ENCODE measurements at places on chromosomes 1 and 21.

DNA sequence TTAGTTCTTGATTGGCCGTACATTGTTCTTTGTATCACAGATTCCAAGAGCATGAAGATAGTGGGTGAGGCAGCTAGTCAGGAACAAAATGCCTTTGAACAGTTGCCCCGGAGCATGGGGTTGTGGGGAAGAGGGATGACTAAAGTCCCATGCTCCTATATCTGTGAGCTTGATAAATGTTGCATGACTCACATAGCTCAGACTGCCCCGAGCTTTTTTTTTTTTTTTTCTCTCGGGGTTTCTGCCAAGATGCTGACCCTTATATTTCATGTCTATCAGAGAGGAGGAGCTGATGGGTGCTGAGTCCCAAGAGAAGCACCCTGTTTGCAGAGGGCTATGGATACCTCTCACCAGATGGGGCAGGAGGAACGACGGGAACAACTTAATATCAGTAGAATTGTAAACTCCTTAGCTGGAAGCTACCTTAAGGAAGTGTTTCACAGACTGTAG is 40.6 kb downstream of the SRRM1 start:
- DNase-seq: no peak

DNA sequence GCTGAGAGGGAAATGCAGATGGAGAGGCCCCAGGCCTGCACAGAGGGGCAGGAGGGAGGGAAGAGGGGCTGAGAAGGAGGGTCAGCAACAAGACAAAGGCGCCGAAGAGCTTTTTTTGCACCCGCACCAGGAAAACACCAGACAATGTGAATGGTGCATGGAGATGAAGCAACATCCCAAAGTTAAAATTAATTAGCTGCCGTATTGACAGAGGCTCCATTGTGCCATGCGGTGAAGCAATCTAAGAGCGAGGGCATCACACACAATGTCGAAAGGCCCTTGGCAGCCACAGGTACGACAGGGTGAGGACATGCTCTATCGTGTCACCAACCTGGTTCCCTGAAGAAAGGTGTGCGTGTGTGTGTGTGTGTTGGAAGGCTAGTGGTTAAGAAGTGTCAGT is 41.2 kb downstream of the SSBP3 start:
- DNase-seq: no peak

DNA sequence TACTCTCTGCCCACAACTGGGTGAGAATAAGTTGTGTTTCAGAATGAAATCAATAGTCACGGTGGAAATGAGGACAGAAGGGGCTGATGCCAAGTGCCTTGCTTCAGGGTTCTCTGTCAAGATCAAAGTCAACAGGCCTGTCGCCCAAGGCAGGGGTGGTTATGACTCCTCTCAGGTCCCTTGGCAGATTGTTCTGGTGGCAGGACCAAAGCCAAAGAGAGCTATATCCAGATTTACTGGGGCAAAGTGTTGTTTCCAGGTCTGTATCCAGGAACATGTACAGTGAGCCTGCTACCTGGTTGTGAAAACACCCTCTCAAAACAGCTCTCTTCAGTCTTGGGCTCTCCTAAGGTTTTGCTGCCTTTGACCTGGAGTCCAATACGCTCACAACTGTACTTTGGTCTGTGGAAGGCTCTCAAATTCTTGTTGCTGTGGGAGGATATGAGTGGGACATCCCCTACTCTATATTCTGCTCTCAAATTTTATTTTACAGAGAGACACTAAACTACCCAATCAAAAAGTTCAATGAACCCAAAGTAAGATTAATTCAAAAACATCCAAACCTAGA is 175.1 kb upstream of the ETV3 start:
- no peak for DNase-seq

- no peak for DNase-seq
These were observed 93.7 kb upstream of the ETS2 start for GRCh38 chr21:38712071-38712470.

GRCh38 chr1:153903841-153904455 is 18.8 kb downstream of the GATAD2B start:
- DNase-seq: no peak

DNA sequence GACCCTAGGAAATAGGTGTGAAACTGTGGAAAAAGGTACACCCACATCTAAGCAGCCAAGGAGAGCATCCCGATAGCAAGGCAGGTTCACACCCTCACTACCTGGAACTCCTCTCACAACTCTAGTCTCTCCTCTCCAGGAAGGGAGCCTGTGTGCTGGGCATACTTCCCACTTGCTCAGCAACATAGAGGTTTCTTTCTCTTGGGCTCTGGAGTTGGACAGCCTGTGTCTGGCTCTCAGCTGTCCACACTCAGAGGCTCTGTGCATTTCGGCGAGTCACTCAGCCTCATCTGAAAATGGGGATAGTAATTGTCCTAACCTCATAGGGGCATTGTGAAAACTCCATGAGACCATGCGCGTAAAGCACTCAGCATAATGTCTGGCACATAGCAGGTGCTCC is 29.6 kb upstream of the VWA5B1 start:
- DNase-seq: no peak

GRCh38 chr1:151819976-151820623 is 11.5 kb downstream of the RORC start:
- DNase-seq: no peak

- DNase-seq: no peak
These were observed 101.4 kb downstream of the PIK3R3 start for GRCh38 chr1:46030876-46031660.

GRCh38 chr1:3326516-3327388 is 127.7 kb upstream of the ARHGEF16 start:
- DNase-seq: no peak

- no peak for DNase-seq
These were observed 48.2 kb upstream of the EPB41 start for GRCh38 chr1:28865997-28866650.
